ENCODE measurements at places on chromosomes 5 and 9. TPM values are rescaled to one million over a fixed set of nuclear protein-coding genes. Genes with fewer than 3 reads are reported as not detected.

Gene NDOR1
- 2.7 TPM for total RNA-seq

Gene BTNL8
- not detected for total RNA-seq

Gene QRFP
- total RNA-seq = not detected

Gene BRINP1
- total RNA-seq = under 0.01 TPM

Gene SLIT3
- total RNA-seq = 0.36 TPM

Gene SCGB3A2
- not detected for total RNA-seq

Gene BTNL3
- total RNA-seq = not detected

Gene CDO1
- total RNA-seq = 2.0 TPM

Gene TMEFF1
- total RNA-seq = 6.4 TPM

All from endothelial cell of coronary artery (primary cell).